Skin of body (tissue), 3 donors: ENCODE measurements at places on chromosomes 13 and 19. TPM values are rescaled to one million over a fixed set of nuclear protein-coding genes. Genes with fewer than 3 reads are reported as not detected.

IGFL3 gene
- 5.9 TPM for total RNA-seq

CRB3 gene
- 9.8 TPM for total RNA-seq

IFNL1 gene
- total RNA-seq, result not detected

DACT3 gene
- 6.7 TPM for total RNA-seq

CBY2 gene
- not detected for total RNA-seq

KLK6 gene
- total RNA-seq, result 7.3 TPM

MAB21L1 gene
- 0.99 TPM for total RNA-seq

ZNF331 gene
- total RNA-seq, result 22.6 TPM

GIPR gene
- 25.7 TPM for total RNA-seq

PNMA8B gene
- 4.8 TPM for total RNA-seq

NALCN gene
- total RNA-seq, result 1.8 TPM

NRTN gene
- total RNA-seq, result 2.2 TPM

TGFBR3L gene
- 0.59 TPM for total RNA-seq
